Stimulated activated CD4-positive, alpha-beta T cell treated with anti-CD3 and anti-CD28 coated beads, Interleukin-15, amount 100 ng/mL, for 1 hour (primary cell): ENCODE measurements at places on chromosomes 12 and 14.

- no peak for DNase-seq
These were observed 71.4 kb downstream of the GNS start for GRCh38 chr12:64687816-64688215.

GRCh38 chr14:93086441-93087055 lies 29.2 kb downstream of the ITPK1 start:
- DNase-seq, result no peak

DNA sequence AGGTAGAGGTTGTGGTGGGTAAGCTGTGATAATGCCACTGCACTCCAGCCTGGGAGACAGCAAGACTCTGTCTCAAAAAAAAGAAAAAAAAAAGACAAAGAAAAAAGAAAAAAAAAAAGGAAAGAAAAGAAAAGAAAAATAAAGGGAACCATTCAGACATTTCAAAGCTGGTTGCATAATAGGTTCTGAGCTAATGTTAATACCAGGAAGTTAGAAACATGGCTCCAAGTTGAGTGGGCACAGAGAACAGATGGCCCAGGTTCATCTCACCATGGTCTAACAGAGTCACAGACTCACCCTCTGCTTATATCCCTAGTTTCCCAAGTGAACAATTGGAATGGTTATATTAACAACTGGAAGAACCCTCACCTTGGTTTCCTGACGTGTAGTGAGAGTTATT lies 17.4 kb upstream of the ZDHHC17 start:
- DNase-seq, result no peak

GRCh38 chr14:96666088-96666487 lies 131.1 kb upstream of the VRK1 start:
- DNase-seq, result no peak

GRCh38 chr12:126727218-126728075 lies 1539.5 kb upstream of the TMEM132C start:
- no peak for DNase-seq

DNA sequence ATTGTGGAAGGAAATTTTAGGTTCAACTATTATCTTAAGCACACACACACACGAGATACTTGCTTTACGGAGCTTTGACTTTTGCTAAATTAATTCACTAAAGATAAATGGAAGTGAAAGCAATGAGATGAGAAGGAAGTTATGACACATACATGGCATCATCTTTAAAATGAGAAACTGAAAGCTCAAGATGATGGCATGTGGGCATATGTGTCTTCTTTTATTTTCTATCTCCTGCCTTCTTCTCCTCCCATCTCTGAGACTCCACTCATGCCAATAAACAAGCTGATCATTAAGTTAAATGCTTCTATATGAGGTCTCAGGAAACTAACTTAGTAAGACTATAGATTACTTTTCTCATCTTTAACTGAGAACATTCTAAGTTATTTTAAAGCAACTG lies 216.7 kb downstream of the MED13L start:
- DNase-seq, result no peak
